ENCODE measurements at places on chromosomes 1 and 21.

GRCh38 chr1:44609412-44609767, 64.9 kb downstream of the TMEM53 start:
- DNase-seq: no peak

DNA sequence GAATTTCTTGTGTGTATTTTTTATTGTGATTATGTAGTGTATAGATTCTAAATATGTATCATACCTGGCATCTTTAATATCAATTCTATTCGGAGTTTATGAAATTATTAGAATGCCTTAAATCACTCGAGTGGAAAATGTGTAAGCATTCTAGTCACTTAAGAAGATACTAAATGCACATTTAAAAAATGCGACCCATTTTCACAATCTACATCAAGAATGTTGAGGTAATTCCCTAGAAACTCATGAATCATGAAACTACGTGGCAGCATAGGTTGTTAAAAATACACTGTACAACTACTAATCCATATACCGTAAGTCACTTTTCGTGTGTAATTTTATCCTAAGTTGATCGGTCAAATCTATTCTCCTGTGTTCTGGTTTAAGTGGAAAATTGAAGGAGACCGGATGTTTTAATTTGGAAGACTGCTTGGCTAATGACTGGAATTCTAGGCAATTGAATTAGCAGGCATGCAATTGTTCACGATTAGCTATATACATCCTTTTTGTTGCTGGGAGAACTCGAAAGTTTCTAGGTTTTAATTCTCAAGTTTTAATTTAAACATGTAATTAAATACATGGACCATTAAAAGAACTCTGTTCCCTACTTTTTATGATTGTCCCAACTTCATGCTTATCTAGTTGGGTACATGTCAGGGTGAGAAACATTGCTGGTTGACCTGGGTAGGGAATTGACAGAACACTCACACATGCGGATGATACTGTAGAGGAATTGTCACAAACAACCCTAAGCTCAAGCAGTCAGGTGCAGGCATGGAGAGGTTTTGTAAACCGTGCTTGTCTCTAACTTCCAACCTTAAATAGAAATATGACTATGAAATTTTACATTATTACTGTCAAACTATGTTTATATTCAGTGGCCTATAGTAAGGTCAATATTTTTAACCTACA, 6.6 kb downstream of the ZBTB18 start:
- no peak for DNase-seq

- no peak for DNase-seq
These were observed 467.9 kb downstream of the SIPA1L2 start for GRCh38 chr1:232162001-232162400.

GRCh38 chr1:11719313-11720032, 16.5 kb upstream of the AGTRAP start:
- DNase-seq: peak; percentile 81

- DNase-seq: no peak
These were observed 173.6 kb downstream of the ZP4 start for GRCh38 chr1:237717106-237717505.

- DNase-seq: no peak
These were observed 19.8 kb downstream of the MIIP start for GRCh38 chr1:12039164-12039525.

DNA sequence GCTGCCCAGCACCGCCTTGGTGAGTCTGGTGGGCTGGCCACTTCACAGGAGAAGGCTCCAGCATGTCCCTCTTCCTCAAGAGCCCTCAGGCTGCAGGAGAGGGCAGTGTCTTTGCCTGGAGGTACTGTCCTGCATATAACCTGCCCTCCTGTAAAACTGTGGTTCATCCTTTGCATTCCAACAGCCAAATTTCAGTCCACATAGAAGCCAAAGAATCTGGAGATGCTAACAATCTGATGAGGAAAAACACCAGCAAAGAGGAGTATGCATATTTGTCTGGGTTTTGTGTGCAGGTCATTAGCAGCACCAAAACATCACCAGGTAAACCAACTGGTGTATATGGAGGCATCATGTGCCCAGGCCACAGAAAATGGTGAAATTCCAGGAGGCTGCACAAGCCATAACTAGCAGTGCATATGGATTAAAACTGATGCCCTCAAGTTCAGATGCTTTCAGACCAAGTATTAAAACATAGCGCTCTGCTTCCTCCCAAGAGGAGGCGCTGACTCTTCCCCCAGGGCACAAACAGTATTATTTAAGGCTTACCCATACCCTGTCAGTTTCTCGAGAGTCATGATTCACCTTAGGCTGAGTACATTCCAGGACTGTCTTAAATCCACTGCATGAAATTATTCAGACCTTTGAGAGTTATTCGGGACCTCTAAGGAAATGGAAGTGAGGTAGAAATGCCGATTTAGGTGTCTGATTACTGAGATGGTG, 150.5 kb upstream of the COA6 start:
- no peak for DNase-seq

- no peak for DNase-seq
These were observed 13.4 kb downstream of the RAP1GAP start for GRCh38 chr1:21655748-21656147.

GRCh38 chr1:29747196-29747595, 510.9 kb downstream of the PTPRU start:
- DNase-seq: no peak

DNA sequence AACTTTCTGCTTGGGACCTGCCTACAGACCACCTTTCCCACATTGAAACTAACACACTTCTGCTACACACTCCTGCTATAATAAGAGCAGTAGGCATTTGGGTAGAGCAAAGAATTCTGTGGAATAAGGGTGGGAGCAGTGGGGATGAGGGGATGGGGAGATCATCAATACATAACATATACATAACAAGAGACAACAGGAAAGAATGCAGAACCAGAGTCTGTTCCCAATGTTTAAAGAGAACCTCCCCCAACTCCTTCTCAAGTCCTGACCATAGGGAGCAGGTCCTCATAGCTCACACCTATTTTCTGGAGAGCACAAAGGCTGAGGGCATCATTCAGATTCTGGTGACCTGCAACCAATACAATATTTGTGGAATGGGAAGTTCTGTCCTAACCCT, 121.6 kb upstream of the BARHL2 start:
- no peak for DNase-seq

- no peak for DNase-seq
These were observed 19.9 kb upstream of the KCNA10 start for GRCh38 chr1:110538921-110539320.

- peak; percentile 92 for DNase-seq
These were observed 150.1 kb upstream of the SOD1 start for GRCh38 chr21:31509194-31510017.

DNA sequence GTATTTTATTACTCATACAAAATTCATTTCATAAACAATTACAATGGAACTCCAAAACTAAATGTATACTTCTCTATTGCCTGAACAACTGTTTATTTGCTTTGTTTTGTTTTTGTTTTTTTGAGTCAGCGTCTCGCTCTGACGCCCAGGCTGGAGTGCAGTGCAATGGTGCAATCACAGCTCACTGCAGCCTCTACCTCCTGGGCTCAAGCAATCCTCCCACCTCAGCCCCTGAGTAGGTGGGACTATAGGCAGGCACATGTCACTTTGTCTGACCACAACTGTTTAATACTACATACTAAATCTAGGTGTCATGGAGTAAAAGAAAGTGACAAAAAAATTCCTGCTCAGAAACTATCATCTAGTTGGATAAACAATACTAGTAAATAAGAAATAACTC, 49.3 kb downstream of the RAB3GAP2 start:
- no peak for DNase-seq

DNA sequence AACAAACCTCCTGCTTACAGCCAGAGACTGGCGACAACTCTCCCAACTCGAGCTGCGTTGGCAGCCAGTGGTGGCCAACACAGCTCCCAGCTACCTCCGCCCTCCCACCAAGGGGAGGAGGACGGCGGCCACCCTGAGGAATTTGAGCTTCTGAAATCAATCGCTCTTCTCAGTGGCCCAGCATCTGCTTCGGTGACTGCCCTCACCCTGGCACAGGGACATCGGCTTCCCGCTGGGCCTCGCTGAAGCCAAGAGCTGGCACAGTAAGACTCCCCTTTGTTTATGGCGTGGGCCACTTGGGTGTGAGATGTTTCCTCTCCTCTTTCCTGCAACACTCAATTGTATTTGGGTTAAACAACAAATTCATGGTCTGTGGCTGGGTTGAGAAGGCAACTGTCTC, 136.2 kb downstream of the ZBTB18 start:
- no peak for DNase-seq

DNA sequence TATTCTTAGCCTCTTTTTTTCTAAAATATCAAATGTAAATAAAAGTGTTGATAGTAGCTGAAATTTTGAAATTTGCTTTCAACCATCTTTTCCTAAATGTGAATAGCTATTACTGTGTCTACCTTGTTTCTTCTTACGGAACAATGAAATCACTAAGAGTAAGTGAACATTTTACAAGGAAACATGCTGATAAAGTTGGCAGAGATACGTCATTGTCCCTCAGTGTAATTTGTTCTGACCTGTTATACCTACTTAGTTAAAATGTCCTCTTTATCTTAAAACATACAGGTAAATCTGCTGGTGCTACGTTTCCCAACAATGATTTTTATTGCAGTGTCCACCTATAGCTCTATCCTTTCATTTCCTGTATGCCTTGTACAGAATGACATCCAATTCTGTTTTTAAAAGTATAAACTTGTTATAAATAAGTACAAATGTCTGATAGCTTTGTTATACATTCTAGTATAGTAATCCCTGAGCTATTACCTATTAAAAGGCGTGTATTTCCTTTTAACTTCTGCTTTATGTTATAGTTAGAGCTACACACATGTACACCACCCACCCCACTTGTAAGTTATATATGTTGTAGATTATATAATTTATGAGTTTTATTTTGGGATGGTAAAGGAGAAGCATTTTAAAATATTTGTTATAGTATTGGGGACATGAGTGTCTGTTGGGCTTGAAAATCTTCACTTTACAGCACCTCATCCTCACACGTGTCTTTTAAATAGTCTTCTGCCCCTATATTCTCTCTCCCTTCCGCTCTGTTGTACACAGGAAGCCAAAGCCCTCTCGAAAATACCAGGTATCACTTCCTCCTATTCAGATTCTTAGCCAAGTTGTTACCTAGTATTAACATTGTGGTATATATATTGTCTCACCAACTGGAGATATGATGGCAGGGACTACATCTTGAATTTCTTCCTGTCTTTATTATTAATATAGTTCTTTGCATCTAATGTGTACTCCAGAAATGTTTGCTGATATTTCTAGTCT, 25.2 kb downstream of the LAMC1 start:
- DNase-seq: no peak

- DNase-seq: no peak
These were observed 46.3 kb downstream of the PRDM15 start for GRCh38 chr21:41832596-41833496.

DNA sequence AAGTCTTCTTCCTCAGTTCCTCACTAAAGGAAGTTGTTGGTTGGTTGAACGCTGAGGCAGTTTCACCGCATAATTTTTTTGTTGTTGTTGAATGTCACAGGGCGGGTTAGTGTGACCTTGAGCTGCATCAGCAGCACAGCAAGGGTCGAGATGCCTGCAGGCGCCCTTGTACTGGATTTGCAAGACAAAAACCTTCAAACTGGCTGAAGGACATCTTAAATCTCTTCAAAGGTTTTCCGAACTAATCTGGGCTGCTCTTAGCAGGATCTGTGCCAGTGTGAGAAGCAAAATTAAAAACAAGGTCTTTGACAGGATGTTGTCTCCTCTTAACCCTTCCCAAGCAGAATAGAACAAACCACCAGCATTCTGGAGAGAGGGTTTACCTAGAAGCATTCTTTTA, 59.4 kb downstream of the NRIP1 start:
- no peak for DNase-seq

DNA sequence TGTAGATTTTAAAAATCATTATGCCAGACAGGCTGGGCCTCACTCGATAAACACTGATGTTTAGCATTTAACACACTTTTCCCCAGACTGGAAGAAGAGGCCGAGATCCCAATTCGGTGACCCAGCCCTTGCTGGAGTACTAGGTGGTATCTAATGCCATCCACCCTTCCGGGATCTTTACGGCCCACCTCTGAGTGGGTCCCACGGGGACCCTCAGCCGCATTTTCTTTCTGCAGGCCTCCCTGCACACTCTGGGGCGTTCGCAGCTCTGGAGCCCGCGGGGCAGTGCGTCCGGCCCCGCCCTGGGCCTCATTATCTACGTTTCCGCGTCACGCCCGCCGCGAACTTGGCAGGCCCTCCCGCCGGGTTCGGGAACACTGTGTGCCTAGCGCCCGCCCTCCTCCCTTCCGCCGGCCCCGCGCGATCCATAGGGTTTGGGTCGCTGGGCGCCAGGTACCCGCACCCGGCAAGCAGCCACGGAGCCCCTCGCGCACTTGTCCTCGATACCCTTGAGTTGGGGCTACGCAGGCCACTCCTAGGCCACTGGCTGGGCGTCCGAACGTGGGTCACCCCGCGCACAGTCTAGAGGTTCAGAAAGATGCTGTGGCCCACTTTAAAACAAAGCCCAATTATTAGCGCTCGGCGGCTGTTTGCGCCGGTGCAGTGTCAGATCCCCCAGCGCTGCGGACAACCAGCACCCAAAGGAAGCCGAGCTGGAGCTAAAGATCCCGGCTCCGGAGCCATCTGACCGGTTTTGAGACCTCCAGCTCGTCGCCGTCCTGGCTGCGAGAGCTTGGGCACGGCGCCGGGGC, 950 bp upstream of the EVA1C start:
- DNase-seq: peak; percentile 79

DNA sequence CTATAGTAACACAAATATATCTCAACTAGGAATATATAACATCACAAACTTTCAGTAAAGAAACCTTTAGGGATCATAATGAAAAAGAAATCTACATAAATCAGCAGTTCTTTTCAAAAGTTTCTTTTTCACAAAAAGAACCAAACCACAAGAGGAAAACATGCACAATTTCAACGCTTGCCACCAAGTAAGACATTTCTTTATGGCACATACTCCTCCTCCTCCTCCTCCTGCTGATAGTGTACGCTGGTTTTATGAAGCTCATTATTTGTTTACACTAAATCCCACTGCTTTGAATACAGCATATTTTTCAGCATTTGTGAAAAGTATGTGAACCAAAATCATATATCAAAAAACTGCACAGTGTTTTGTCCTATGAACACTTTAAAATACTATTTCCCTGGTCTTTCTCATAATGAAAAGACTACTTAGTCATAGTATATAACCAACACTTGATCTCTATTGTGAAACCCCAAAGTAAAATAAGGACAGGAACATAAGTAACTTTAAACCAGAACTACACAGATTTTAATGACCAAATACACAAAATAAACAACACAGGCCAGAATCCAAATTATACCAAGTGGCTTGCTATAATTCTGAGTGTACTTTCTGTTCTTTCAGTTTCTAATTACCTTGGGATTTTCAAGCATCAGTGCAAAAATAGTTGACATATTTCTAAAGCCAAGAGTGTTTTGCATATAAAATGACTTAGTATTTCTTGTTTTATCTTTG, 184.2 kb downstream of the EIF4G3 start:
- peak; percentile 59 for DNase-seq

DNA sequence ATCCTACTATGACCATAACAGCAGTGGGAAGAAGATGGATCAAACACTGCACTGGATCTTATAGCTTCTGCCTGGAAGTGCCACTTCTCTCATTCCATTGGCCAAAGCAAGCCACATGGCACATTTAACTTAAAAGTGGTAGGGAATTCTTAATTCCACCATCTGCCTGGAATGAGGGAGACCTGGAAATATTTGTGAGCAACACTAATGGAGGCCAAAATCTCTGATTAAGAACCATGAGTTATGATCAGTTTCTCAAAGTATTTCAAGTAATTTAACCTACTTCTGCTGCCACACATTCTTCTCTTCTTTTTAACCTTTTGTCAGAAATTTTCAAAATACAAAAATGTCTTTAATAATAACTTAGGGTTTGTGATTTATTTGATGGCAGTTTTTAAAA, 154.0 kb upstream of the C1orf87 start:
- no peak for DNase-seq

All from activated CD4-positive, alpha-beta T cell treated with anti-CD3 and anti-CD28 coated beads, Interleukin-2, amount 50 U/mL, for 16 hours (primary cell).